ENCODE measurements at places on chromosomes 3 and 15.

GRCh38 chr3:176009256-176009655 lies 1150.1 kb downstream of the NAALADL2 start:
- no peak for DNase-seq

DNA sequence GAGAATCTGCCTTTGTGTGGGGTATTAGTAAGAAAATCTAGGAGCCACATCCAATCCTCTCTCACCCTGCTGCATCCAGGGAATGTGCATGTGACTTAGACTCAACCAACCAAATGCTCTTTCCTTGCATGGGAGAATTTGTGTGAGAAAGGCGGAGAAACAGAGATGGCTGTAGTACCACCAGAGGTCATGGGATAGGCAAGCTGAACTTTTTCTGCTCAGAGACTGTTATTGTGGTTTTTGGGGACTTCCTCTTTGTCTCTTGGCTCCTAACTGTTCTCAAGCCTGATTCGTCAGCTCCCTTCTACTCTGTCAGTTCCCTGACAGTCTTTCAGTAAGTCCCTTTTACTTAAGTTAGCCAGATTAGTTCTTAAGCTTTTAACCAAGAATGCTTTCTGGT lies 2.6 kb upstream of the ZSCAN2 start:
- DNase-seq: peak; percentile 49

DNA sequence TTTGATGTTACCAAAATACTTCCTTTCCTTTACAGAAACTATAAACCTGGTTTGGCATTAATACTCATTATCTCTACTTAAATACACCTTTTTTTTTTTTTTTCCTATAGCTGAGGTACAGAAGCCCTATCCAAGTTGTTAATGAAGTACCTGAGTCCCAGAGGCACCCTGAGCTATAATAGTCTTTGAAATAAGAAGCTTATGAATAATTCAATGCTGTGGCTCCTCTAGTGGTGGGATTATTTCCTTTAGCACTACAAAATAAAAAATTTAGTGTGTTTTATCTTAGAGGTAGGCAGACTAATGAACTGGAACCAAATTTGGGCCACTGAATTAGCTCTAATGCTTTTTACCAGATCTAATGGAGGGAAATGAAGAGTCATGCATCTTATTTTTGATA lies 611.9 kb downstream of the EDEM1 start:
- DNase-seq: no peak

DNA sequence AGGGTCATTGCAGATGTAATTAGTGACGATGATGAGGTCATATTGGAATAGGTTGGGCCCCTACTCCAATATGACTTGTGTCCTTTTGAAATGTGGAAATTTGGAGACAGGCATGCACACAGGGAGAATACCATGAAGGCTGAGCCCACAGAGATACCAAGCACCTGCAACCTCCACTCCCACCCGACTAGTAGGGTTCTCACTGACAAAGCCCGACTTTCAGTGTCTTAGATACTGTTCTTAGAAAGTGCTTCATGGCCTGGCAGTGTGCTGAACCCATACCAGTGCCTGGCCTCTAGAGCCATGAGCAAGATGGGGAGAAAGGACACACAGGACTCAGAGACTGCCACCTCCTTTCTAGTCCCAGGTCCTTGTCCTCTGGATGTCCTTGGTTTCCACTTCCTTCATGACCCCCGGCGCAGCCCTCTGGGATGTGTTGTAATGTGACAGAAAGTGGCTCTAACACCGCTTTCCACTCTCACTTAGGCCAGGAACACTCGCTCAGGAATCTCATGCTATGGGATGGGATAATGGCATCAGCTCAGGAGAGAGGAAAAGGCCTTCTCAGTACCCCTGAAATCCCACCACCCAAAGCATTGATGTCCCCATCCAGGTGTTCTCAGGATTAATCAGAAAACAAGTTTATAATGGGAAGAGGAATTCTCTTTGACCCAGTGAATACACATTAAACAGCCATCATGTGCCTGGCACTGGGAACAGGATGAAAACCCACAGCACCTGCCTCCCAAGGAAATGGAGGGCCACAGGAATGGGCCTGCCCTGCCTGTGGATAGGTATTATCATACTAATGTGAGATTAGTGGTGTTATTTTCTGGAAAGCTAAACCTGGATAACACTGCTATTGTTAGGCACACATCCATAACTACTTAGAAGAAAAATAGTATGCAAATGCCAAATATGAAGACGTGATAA lies 59.9 kb downstream of the RPL39L start:
- no peak for DNase-seq

DNA sequence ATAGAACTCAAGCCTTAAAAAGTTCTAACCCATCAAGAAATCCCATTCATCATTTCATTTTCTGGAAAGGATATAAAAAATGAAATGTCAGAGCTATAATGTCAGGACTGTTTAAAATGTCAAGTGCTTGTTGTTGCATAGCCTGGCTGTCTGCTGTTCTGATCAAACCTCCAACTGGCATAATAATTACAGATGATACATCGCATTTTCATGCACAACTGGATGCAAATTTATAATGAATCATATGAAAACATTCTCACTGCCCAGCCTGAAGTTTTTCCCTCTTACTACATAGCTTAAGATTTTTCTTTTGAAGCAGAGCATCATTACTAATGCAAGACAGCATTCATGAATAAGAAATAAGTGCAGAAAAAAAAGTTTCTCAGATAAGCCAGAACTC lies 46.5 kb downstream of the GUCA1C start:
- DNase-seq: no peak

GRCh38 chr15:81170511-81170910 lies 26.2 kb upstream of the IL16 start:
- no peak for DNase-seq

- peak; percentile 57 for DNase-seq
Observed at GRCh38 chr3:25663869-25664811, 567 bp downstream of the TOP2B start.

- no peak for DNase-seq
Observed at GRCh38 chr3:90015688-90016356, 908.4 kb downstream of the EPHA3 start.

DNA sequence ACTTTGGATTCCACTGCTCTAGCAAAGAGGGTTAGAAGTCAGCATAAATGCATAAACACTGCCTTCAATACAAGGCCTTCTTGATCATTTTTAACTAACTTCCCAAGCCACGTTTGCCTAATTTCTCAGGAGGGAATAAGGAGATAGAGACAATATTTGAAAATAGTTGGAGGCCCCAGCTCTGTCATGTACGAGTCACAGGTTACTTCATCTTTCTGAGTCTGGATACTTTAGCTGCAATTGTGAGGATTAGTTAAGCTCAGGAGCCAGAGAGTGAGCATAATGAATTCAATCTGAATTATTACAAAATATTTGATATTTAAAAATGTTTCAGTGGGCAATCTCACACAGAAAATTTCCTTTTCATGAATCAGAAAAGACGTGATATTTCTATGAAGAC lies 298.9 kb downstream of the SHOX2 start:
- DNase-seq: no peak

GRCh38 chr15:83854321-83854720 lies 200.4 kb downstream of the ADAMTSL3 start:
- no peak for DNase-seq

DNA sequence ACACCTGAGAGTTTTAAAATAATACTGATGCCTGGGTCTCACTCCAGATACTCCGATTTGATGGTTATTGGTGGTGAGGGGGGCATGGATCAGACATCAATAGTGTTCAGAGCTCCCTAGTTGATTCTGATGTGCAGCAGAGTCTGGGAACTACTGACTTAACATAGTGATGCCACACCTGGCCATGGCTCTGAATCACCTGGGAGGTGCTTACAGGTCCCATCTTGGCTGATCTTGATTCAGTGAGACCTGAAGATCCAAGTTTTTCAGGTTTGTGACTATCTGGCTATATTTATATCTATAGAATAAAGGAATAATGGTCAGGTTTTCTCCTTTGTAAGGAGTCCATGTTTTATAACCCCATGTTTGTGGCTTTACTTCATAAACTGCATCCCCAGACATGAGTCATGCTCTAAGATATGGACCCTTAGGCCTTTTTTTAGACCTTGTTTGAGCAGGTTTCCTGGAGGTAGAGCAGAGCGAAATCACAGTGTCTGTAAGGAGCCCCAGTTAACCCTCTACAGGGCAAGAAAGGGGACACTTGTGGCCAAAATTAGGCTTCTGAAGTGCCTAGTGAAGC lies 101.4 kb downstream of the LARS2 start:
- DNase-seq: no peak
